ENCODE measurements at places on chromosomes 1 and 21.

- DNase-seq: no peak
Measured at GRCh38 chr21:16418642-16419041, 688.9 kb downstream of the USP25 start.

GRCh38 chr1:39392851-39393573 lies 98.4 kb upstream of the BMP8A start:
- DNase-seq: no peak

- DNase-seq: no peak
Measured at GRCh38 chr1:182120411-182121258, 59.1 kb upstream of the ZNF648 start.

DNA sequence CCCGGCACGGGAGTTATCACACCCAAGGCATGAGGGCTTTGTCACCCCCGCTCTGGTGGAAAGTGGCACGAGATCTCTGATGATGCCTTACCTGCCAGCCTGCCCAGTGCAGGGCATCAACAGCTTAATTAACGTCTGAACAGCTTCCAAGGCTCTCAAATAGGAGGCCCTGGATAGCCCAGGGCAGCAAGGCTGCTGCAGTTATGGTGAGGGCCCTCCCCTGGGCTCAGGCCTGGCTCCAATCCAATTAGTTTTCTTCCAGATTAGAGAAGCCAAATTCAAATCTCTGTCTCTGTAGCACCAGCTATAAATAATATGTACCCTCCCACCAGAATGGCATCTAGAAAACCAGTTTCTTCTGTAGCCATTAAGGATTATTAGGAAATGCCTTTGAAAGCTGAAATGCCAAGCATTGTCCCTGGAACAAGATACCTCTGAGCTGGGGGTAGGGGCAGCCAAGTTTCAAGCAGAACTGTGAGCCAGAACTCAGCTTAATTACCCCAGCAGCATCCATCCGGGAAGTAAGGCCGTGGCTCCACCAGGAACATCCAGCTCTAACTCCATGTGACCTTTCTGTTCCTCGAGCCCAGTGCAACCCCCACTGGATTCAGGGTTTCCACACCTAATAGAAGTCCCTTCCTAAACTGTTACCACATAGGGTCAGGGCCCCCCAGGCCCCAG lies 12.5 kb downstream of the QSOX1 start:
- DNase-seq: no peak

GRCh38 chr1:11174261-11174942 lies 14.8 kb upstream of the ANGPTL7 start:
- no peak for DNase-seq

- no peak for DNase-seq
Measured at GRCh38 chr1:65311760-65312159, 2.4 kb downstream of the DNAJC6 start.

DNA sequence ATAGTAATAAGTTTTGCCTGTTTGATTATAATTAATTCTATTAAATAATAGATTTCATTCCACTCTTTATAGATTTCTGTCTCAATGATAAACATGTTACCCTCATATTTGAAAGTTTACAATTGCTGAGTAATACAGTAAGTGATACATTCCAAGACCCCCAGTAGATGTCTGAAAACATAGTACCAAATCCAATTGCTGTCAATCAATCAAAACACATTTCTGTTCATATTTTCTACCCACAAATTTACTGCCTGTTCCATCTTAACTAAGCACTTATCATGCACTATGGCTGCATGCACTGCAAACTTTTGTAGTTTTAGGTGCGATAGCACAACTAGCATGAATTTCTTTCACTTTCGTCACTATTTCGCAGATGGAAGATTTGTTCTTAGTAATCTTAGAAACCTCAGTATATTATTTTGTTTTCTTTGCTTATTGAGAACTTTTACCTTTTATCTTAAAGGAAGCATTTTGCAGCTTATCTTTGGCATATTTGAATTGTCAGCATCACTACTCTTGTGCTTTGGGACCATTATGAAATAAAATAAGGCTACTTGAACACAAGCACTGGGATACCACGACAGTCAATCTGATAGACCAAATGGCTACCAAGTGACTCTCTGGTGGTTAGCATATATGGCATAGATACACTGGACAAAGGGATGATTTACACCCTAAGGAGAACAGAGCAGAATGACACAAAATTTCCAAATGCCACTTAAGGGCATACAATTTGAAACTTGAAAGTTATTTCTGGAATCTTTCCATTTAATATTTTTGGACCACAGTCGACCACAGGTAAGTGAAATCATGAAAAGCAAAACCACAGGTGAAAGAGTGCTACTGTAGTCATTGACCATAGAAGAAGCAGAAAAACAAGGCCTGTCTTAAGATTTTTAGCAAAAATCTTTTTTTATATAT lies 67.6 kb downstream of the RGS13 start:
- DNase-seq: no peak

DNA sequence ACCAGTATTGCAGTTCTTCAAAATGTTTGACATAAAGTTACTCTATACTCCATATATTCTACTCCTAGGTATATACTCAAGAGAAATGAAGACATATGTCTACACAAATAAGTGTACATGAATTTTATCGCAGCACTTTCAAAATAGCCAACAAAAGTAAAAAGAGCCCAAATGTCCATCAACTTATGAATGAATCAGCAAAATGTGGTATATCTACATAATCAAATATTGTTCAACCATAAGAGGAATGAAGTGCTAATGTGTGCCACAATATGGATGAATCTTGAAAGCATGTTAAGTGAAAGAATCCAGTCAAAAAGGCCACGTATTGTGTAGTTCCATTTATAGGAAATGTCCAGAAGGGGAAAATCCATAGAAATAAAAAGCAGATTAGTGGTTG lies 98.6 kb upstream of the F3 start:
- no peak for DNase-seq

DNA sequence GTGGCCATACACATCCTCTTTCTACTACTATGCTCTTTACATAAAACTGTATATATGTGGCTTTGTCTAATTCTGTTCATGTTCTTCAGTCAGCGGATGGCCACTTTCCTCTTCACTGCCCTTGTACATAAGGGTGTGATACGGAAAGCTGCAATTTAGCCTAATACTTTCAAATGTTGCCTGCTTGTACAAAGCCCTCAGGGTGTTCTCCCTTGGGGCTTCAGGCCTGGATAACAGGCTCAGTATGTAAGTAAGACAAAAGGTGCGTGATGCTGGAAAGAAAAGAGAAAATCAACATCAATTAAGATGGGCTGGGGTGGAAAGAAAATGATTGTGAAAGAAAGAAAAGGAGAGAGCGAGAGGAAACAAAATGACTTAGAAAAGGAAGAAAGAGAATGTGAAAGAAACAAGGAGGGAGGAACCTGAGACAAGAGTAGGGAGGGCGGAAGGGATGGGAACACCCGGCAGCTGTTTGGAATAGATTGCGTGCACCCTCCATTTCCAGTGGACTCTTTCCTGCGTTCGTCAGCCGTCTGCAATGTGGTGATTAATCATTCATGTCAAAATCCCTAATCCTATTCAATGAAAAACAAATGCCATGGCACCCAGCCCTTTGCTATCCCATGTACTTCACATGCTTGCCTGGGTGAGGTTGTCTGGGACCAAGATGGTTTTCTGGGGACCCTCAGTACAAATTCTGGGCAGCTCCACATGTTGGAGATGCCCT lies 553.6 kb downstream of the NUF2 start:
- no peak for DNase-seq

GRCh38 chr1:56345831-56346230 lies 233.5 kb downstream of the PLPP3 start:
- no peak for DNase-seq

- no peak for DNase-seq
Measured at GRCh38 chr1:54814126-54814498, 13.0 kb upstream of the TTC22 start.

DNA sequence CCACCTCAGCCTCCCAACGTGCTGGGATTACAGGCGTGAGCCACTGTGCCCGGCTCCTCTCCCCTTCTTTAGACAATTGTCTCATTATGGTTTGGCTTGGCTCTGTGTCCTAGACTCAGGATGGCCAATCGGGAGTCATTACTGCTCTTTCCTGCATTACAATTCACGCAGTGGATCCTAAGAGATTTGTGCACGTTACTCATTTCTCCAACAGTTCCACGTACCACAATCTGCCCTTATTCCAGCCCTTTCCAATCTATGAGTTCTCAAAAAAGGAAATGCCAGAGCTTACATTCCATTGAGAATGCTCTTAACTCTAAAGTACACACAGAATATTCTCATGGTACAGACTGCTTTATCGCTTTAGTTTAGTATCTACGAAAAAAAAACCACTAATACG lies 357.0 kb downstream of the GPATCH2 start:
- DNase-seq: no peak

DNA sequence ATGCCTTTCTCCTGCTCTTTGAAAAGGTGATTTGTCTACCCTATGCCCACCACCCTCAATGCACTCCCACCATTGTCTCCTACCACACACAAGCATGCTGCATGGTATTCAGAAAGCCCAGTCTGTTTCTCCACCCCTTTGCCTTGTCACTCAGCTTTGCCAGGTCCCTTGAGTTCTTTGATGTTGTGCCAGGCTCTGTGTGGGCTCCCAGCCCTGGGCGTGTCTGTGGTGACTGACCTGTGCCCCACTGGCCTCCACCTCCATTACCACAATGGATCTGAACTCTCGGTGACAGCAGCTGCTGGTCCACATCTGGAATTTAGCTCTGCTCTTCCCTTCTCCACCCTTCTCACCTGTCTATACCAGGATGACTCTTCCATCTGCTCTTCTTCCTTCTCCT lies 34.9 kb downstream of the ATP2B4 start:
- no peak for DNase-seq

- DNase-seq: no peak
Measured at GRCh38 chr1:200337831-200338230, 72.0 kb downstream of the ZNF281 start.

DNA sequence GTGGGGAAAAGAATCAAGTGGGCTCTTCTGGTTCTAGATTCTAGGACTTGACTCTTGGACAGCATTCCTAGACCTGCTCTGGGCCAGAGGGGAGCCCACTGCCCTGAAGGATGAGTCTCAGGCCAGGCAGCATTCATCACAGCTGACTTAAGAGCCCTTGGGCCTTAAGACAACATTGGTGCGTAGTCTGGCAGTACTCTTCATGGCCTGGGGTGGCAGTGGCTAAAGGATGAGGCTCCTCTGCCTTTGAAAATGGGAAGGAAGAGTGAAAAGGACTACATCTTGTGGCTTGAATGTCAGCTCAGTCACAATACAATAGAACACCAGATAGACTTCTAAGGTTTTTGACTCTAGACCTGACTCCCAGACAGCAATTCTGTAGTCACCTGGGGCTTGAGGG lies 1415.1 kb upstream of the PRMT6 start:
- DNase-seq: no peak

DNA sequence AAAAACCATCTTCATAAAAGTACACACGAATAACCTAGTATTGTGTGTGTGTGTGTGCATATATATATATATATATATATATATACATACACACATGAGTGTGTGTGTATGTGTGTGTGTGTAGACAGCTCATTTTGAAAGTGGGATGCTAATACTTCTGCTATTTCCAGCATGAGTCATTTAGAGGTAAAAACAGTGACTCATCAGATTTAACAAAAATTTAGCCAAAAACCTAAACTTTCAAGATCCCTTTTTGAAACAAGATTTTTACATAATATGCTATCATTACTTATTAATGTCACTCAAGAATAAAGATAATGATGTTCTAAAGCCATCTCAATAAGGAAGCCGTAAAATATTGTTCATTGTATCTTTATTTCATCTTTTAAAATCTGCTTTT lies 35.6 kb upstream of the ADGRL4 start:
- no peak for DNase-seq

DNA sequence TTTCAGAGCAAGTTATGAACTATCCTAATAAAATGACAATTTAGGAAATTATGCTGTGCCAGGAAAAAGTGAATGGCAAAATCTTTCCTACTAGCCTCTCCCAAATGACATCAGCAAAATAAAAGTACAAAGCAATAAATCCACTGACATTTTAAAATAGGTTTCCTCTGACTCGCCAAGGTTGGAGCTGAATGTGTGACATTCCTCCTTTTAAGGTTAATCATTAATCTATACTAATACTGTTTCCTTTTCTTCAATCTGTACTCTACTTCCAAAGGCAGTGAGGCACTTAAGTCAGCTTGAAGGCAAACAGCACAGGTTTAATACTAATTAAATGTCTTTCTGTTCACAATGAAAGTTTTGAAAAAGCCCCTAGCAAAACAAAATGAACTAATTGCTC lies 15.7 kb downstream of the RNF19B start:
- no peak for DNase-seq

GRCh38 chr1:231778009-231778719 lies 151.6 kb downstream of the DISC1 start:
- DNase-seq: no peak

DNA sequence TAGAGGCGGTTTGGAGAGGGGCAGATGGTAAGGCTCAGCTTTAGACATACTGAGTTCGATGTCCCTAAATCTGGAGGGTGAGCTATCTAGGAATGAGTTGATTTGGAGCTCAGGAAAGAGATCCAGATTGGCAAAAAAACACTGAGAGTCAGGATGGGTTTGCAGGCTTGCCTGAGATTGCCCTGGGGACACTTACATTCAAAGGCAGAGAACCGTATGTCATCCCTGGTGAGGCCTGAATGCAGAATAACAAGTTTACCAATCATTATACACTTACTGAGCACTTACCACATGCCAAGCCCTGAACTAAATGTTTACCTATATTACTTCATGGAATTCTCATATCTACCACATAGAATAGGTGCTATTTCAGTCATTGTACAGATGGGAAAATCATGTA lies 27.5 kb downstream of the TFAP2E start:
- no peak for DNase-seq

DNA sequence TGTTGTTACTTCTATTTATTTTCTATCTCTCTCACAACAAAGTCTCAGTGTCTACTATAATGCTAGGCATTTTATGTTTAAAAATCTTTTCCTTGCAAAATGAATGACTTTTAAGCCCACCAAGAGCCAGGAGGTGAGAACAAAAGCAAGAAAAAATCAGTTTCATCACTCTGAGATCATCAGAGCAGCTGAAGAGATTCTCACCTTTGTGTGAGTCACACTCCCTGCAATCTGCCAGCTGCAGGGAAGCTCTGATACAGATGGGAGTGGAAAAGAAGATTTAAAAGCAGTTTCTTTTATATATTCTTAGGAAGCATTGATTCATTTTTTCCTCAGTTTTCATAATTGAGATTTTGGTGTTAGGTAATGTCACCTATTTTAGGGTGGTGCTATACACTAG lies 107.6 kb downstream of the LHX9 start:
- DNase-seq: no peak

DNA sequence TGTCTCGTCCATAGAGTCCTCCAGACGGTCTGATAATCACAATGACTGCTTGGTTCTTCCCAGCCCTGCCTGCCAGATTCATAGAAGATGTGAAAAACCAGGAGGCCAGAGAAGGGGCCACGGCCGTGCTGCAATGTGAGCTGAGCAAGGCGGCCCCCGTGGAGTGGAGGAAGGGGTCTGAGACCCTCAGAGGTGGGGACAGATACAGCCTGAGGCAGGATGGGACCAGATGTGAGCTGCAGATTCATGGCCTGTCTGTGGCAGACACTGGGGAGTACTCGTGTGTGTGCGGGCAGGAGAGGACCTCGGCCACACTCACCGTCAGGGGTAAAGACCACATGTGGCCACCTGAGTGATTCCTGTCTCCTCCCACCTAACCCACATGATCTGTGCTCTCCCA lies 86.9 kb downstream of the OBSCN start:
- DNase-seq: no peak

Data from esophagus squamous epithelium (tissue), 5 donors.